Thoracic aorta (tissue), 2 donors: ENCODE measurements at places on chromosomes 3 and 15. TPM values are rescaled to one million over a fixed set of nuclear protein-coding genes. Genes with fewer than 3 reads are reported as not detected.

Gene CTXN2
- not detected for total RNA-seq

Gene SLC9C1
- not detected for total RNA-seq

Gene ZNF385D
- total RNA-seq: 81.3 TPM

Gene SPESP1
- 2.7 TPM for total RNA-seq

Gene LDHAL6B
- not detected for total RNA-seq

Gene DUOXA2
- not detected for total RNA-seq

Gene REC114
- not detected for total RNA-seq

Gene SLC24A5
- not detected for total RNA-seq

Gene RBP2
- total RNA-seq: not detected

Gene CSPG5
- total RNA-seq: 0.14 TPM

Gene CD86
- 6.0 TPM for total RNA-seq

Gene PRR20G
- not detected for total RNA-seq

Gene BLM
- 0.81 TPM for total RNA-seq

Gene CLDN16
- not detected for total RNA-seq

Gene HTR3D
- not detected for total RNA-seq

Gene TICRR
- not detected for total RNA-seq

DNA sequence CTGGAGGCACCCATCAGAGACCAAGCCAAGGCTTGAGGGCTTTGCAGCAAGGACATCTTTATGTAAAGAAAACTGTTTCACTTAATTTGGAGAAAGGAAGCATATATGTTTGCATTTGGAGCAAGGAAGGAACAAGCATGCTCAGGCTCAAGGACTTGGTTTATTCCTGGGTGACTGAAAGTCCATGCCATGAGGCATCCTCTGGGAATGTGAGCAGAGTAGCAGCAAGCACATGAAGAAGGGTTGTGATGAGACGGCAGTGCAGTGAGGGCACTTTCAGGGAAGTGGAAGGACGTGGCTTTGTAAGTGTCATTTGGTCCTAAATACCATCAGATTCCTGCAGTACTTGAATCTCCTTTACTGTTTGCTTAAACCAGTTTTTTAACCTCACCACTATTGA is 26.8 kb downstream of the POLG start:
- H3K36me3 ChIP-seq: no peaks in the 10 kb centered on the region
- no peaks in the 10 kb centered on the region for H3K27me3 ChIP-seq
- no peak for DNase-seq
- no peak overlapping the region for H3K4me3 ChIP-seq

GRCh38 chr15:36608180-36608579 is 28.8 kb downstream of the CDIN1 start:
- no peak overlapping the region for H3K27ac ChIP-seq
- no peaks in the 10 kb centered on the region for H3K36me3 ChIP-seq
- DNase-seq: no peak

- no peaks in the 10 kb centered on the region for H3K4me1 ChIP-seq
- no peak overlapping the region for H3K27ac ChIP-seq
- H3K27me3 ChIP-seq: no peaks in the 10 kb centered on the region
Measured at GRCh38 chr3:60696428-60697125, 554.7 kb downstream of the FHIT start.

- peak overlapping the region; percentile 56 for H3K4me3 ChIP-seq
- no peak overlapping the region for H3K27ac ChIP-seq
- H3K36me3 ChIP-seq: no peaks in the 10 kb centered on the region
- H3K4me1 ChIP-seq: peaks cover 3% of the 10 kb centered on the region
- no peak for DNase-seq
- H3K27me3 ChIP-seq: no peaks in the 10 kb centered on the region
Measured at GRCh38 chr15:81296673-81297072, 27.3 kb downstream of the STARD5 start.

GRCh38 chr3:157865352-157866000 is 240.7 kb downstream of the SHOX2 start:
- H3K4me1 ChIP-seq: peaks cover 3% of the 10 kb centered on the region
- no peaks in the 10 kb centered on the region for H3K27me3 ChIP-seq
- no peak overlapping the region for H3K27ac ChIP-seq
- no peaks in the 10 kb centered on the region for H3K36me3 ChIP-seq
- no peak overlapping the region for H3K4me3 ChIP-seq

DNA sequence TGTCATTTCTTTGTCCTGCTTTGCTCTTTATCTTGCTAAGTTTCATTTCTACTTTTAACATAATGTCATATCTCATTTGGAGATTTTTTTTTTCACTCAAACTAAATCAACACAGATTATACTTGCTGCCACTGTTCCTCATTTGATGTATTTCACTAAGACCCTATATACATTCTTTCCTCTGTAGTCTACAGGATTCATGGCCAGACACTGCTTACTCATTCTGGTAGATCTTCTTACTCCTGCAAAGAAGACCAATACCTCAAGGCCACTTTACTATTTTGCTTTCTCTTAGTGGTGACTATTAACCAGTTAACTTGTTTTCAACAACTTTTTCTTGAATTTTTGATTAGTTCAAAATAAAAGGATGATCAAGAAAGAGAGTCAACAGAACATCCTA is 26.6 kb downstream of the SLC24A5 start:
- no peaks in the 10 kb centered on the region for H3K27me3 ChIP-seq
- no peak overlapping the region for H3K27ac ChIP-seq
- peaks cover 42% of the 10 kb centered on the region for H3K4me1 ChIP-seq
- peaks cover 5% of the 10 kb centered on the region for H3K36me3 ChIP-seq

DNA sequence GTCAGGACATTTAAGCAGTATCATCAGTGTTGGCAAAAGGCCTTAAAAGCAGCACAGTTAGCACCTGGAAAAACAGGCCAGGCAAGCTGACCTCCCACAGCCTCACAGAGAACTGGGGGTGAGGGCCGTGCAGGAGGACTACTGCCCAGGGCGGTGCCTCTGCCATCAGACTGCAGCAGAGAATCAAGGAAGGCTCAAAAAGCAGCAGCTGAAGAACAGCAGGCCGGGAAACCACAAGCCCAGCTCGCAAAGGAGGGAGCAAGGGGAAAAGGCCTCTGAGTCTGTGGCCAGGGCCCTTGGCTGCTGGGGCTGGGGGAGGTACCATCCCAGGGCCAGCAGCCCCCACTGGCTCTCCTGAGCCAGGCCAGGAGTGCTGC is 84.2 kb downstream of the SEC22A start:
- H3K27ac ChIP-seq: no peak overlapping the region
- no peak for DNase-seq
- no peak overlapping the region for H3K4me3 ChIP-seq
- H3K27me3 ChIP-seq: no peaks in the 10 kb centered on the region

DNA sequence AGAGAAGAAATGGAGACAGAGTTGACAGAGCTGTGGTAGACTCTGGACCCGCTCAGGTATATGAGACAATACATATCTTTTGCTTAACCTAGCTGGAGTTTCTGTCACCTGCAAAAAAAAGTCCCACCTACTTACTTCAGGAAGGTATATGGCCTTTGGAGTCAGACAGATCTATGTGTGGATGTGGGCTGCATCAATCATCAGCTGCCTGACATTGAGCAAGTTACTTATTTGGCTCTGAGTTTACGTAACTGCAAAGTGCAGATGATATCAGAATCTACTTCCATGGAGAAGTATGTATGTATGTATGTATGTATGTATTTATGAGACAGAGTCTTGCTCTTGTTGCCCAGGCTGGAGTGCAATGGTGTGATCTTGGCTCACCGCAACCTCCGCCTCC is 124.3 kb downstream of the MYLK start:
- no peak overlapping the region for H3K4me3 ChIP-seq
- DNase-seq: no peak
- no peaks in the 10 kb centered on the region for H3K27me3 ChIP-seq
- H3K36me3 ChIP-seq: no peaks in the 10 kb centered on the region

- no peak for DNase-seq
- peaks cover 12% of the 10 kb centered on the region for H3K4me1 ChIP-seq
- no peak overlapping the region for H3K27ac ChIP-seq
Measured at GRCh38 chr3:17302170-17302569, 417.4 kb downstream of the PLCL2 start.

- no peak overlapping the region for H3K27ac ChIP-seq
- H3K36me3 ChIP-seq: no peaks in the 10 kb centered on the region
- H3K4me3 ChIP-seq: no peak overlapping the region
- H3K4me1 ChIP-seq: no peaks in the 10 kb centered on the region
- DNase-seq: no peak
Measured at GRCh38 chr3:62406945-62407344, 33.6 kb upstream of the FEZF2 start.

GRCh38 chr3:180073561-180073960 is 36.8 kb upstream of the PEX5L start:
- no peaks in the 10 kb centered on the region for H3K27me3 ChIP-seq
- no peak for DNase-seq
- H3K27ac ChIP-seq: no peak overlapping the region
- no peaks in the 10 kb centered on the region for H3K4me1 ChIP-seq
- H3K36me3 ChIP-seq: no peaks in the 10 kb centered on the region
- no peak overlapping the region for H3K4me3 ChIP-seq

- H3K27me3 ChIP-seq: no peaks in the 10 kb centered on the region
- H3K36me3 ChIP-seq: peaks cover 41% of the 10 kb centered on the region
- H3K4me3 ChIP-seq: no peak overlapping the region
- H3K27ac ChIP-seq: peak overlapping the region; percentile 73
- peak; percentile 40 for DNase-seq
Measured at GRCh38 chr15:98914626-98915025, 93.0 kb downstream of the PGPEP1L start.

- peak overlapping the region; percentile 88 for H3K27ac ChIP-seq
- H3K4me3 ChIP-seq: no peak overlapping the region
- H3K4me1 ChIP-seq: peaks cover 69% of the 10 kb centered on the region
Measured at GRCh38 chr3:16467393-16467792, 46.1 kb downstream of the RFTN1 start.

GRCh38 chr3:197503652-197504051 is 52.1 kb downstream of the BDH1 start:
- no peak overlapping the region for H3K27ac ChIP-seq
- DNase-seq: no peak
- H3K27me3 ChIP-seq: no peaks in the 10 kb centered on the region

DNA sequence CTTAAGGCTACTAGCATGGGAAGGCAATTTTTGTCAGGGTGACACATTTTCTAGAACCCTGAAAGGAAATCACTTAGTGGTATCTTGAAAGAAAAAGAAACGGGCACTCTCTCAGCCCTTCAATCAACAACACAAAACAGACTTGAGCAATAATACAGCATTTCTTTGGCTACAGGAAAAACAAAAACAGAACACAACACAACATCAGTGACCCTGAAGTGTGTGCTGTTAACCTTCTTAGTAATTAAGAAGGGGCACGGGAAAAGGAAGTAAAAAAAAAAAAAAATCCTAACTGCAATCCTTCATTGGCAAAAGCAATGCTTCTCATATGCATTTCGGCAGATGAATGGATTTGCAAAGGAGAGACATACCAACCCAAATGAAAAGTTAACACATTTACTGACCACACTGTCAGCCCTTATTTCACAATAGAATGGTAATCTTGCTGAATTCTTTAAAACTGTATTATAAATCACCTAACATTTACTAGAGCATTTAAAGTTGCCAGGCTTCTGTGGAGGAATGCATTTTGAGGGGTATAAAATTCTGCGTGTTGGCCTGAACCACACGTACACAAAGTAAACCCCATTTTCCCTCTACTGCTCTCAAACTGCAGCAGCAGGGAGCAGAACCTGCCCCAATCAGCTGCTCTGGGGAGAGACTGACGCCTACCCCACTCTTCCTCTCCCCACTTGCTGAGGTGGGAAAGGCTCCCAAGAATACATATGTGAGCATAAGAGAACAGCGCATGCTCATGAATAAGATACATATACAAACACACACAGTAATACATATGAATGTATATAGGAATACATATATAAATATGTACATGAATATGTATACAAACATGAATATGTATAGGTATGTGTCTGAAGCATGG is 198.5 kb downstream of the FOXP1 start:
- no peak for DNase-seq
- no peaks in the 10 kb centered on the region for H3K27me3 ChIP-seq
- H3K36me3 ChIP-seq: no peaks in the 10 kb centered on the region
- no peak overlapping the region for H3K27ac ChIP-seq

GRCh38 chr15:50137893-50138292 is 18.9 kb upstream of the ATP8B4 start:
- no peak overlapping the region for H3K4me3 ChIP-seq
- no peak for DNase-seq
- H3K27me3 ChIP-seq: no peaks in the 10 kb centered on the region
- H3K36me3 ChIP-seq: no peaks in the 10 kb centered on the region
- peaks cover 6% of the 10 kb centered on the region for H3K4me1 ChIP-seq
